ENCODE measurements at places on chromosomes 2 and 18. TPM values are rescaled to one million over a fixed set of nuclear protein-coding genes. Genes with fewer than 3 reads are reported as not detected.

STAM2 gene
- total RNA-seq = 4.0 TPM

RAD51AP2 gene
- total RNA-seq = not detected

PARD6G gene
- 7.9 TPM for total RNA-seq

RAB31 gene
- total RNA-seq = 36.8 TPM

CFAP210 gene
- not detected for total RNA-seq

INHA gene
- total RNA-seq = not detected

AGBL5 gene
- total RNA-seq = 2.1 TPM

KYNU gene
- 2.3 TPM for total RNA-seq
